Esophagus mucosa (tissue), 1 donor: ENCODE measurements at places on chromosomes 11 and 22. TPM values are rescaled to one million over a fixed set of nuclear protein-coding genes. Genes with fewer than 3 reads are reported as not detected.
A peak's percentile ranks its signal among the peaks of the same experiment; 100 is the strongest.

Gene CD248
- total RNA-seq: 4.0 TPM

DNA sequence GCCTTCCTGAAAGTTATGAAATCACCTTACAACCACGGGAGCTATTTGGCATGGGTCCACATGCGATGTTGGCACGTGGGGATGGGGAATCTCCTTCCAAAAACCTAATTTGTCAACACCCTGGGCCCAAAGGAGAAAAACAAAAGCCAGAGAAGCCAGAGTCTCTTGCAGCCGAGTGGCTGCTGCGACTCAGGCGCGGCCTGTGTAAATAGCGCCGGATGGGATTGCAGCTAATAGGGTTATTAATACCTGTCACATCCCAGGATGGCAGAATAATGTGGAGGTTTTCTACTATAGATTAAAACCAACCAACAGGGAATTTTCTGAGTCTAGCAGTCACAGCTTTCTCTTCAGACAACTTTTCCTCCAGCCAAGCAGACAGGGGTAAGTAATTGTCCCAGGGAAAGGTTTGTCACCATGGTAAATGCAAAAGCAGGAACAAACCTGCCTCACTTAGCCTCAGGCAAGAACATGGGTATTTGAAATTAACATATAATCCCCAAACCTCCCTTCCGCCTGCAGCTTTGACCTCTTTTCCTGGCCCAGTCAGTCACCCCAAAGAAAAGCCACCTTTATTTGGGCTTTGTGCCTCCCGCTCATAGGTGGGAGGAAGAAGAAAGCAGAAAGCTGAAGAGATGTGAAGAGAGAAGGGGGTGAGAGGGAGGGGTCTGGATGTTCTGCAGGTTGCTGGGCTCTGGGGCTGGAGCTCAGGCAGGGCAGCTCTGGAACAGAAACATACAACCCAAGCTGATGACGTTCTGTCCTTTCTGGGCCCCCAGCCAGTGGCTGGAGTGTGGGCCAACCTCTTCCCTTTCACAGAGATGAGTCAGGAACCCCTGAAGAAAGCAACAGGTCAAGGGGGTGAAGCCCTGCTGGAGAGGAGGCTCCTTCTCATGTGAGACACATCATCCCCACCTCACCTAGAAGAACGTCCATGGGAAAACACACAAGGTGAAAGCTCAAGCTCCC lies 376.5 kb downstream of the NXPE2 start:
- no peak for ATAC-seq

Gene GLB1L3
- not detected for total RNA-seq

GRCh38 chr11:132072858-132073211 lies 702.4 kb downstream of the NTM start:
- ATAC-seq: no peak

GRCh38 chr11:102421261-102421660 lies 31.3 kb downstream of the TMEM123 start:
- ATAC-seq: no peak

Gene GP1BB
- 2.0 TPM for total RNA-seq

Gene RRP7A
- total RNA-seq: 27.3 TPM

DNA sequence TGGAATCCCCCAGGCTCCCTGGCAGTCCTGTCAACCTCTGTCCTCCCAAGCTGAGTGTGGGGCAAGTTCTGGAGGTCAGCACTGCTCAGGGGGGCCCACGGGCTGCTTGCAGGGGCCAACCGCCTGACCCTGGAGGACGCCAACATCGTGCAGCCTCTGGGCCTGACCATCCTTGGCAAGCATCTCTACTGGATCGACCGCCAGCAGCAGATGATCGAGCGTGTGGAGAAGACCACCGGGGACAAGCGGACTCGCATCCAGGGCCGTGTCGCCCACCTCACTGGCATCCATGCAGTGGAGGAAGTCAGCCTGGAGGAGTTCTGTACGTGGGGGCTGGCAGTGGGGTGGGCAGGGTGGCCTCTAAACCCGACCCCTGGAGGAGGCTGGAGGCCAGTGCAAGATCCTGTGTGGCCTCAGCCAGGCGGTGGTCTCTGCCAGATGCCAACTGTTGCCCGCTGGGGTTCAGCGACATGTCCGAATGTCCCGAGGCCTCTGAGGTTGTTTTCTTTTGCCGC lies 34.6 kb upstream of the PPP6R3 start:
- no peak for ATAC-seq

GRCh38 chr11:75474878-75475766 lies 42.1 kb upstream of the KLHL35 start:
- ATAC-seq: no peak

DNA sequence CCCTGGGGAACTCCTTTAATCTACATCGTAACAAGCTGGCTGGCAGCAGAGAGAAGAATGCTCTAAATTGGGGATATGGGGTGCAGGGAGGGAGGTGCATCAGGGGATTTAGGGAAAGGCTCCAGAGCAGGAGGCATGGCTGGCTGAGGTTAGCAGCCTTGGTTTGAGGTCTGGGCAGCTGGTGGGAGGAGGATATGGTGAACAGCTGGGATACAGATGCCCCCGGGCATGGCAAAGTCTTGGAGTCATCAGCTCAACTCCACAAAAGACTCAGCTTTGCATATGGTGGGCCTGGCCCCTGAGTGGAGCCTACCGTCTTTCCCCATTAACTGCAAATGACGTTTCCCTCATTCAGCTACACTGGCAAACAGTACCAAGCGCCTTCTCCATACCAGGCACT lies 5.4 kb downstream of the FAM83F start:
- ATAC-seq: no peak

- ATAC-seq: no peak
Measured at GRCh38 chr11:120682866-120683265, 171.3 kb downstream of the GRIK4 start.

Gene FOLR1
- total RNA-seq: 0.96 TPM

DNA sequence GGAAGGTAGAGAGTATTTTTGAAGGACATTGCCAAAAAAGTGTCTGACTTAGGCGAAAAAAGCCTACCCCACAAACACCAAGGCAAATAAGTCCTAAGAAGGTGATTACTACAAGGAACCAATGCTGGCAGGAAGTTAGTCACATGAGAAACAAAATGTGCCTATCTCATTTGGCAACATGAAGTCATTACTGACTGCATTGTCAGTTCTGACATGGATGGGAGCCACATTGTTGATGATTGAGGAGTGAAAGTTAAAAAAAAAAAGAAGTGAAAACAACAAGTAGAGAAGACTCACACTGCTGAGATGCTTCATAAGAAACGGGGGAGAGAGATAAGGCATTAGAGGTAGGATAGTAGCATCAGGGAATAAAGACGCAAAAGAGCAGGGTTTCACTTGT lies 141.5 kb upstream of the FAT3 start:
- ATAC-seq: no peak

GRCh38 chr22:46052801-46053562 lies 76.0 kb upstream of the WNT7B start:
- peak; percentile 45 for ATAC-seq

Gene FOLR2
- total RNA-seq: 0.24 TPM

Gene KIAA1671
- 43.3 TPM for total RNA-seq

DNA sequence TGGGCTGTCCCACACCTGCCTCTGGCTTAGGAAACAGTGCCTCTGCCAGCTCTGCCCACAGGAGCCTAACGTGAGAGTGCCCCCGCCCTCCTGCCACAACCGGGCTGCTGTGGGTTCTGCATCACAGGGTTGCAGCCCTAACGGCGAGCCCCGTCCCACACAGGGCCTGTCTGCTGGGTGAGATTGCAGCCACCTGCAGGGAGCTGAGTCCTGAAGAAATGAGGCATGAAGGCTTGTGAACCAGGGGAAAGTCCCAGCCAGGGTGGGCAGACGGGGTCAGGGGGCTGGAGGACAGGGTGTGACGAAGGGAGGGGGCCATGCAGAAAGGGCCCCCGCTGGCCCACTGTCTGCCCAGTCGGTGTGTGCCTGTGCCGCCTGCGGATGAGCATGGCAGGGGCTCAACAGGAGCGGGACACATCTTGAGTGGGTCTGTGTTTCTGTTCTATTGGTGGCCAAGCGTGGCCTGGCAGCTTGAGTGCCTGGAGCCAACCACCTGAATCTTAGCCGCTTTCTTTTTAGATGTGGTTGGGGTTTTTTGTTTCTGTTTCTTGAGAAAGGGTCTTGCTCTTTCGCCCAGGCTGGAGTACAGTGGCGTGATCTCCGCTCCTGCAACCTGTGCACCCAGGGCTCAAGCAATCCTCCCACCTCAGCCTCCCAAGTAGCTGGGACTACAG lies 38.9 kb downstream of the CTTN start:
- ATAC-seq: no peak

DNA sequence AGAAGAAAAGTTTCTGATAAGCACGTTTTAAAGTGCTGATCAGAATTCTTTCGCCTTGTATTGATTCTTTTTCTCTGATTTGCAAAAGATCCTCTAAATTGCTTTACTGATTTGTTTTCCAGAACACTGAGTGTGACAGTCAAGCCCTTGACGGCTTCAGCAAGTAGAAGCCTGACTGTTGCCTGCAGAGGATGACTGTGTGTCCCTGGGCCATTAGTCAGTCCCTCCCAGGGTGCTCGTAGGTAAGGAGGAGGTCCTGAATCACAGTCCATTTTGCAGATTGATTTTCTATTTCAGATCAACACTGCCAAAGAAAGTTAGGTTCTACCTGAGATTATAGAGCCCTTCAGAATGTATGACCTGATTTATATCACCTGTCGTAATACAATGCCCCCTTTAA lies 38.6 kb upstream of the POGLUT3 start:
- ATAC-seq: peak; percentile 88

DNA sequence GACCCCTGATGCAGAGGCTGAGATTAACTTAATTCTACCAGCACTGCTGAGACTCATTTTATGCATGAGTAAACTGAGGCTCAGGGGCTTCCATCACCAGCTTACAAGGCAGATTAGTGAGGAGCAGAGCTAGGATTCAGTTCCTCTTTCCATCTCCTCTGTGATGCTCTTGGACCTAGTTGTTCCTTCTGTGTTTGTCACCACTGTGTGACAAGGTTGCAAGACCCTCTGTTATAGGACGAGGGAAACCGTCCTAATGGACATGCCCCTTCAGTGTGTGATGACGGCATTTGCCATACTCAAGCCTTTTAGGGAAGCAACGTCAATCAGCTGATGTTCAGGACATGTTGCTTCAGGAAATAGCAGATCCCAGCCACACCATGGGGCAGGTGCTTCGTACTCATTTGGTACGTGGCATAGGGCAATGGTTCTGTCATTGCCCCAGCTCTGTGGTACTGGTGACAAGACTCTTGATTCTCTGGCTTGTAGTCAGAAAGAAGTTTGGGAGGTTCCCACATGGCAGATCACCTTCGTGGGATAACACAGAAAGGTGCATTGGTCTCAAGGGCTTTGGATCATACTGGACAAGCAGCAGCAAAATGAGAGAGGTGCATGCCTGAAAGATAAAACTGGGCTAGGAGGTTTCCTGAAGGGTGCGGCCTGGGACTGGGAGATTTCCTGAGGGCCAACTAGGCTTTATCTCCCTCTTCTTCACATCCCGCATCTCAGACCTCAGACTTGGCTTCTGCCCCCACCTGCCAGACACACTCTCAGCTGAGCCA lies 23.9 kb upstream of the CD44 start:
- ATAC-seq: peak; percentile 40

Gene MMP11
- total RNA-seq: 1.7 TPM

Gene TMEM225
- not detected for total RNA-seq

GRCh38 chr22:24865508-24865907 lies 59.5 kb downstream of the SGSM1 start:
- ATAC-seq: no peak
